Activated CD4-positive, CD25-positive, alpha-beta regulatory T cell treated with anti-CD3 and anti-CD28 coated beads, Interleukin-2, amount 50 U/mL, for 72 hours (primary cell): ENCODE measurements at places on chromosomes 7 and 10.

GRCh38 chr10:129386415-129387257 is 80.4 kb upstream of the MGMT start:
- DNase-seq: no peak

DNA sequence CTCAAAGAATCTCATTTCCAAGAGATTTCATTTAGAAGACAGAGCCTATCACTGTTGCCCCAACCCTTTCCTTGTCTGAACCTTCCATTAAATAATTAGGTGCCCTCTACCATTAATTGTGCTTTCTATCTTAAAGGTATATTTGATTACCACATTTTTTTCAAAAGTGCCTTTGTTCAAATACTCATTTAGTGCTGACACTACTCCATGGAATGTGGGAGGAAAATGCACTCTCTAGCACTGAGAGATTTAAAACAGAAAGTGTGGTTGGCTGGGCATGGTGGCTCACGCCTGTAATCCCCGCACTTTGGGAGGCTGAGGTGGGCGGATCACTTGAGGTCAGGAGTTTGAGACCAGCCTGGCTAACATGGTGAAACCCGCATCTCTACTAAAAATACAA is 119.8 kb downstream of the CACNA2D1 start:
- DNase-seq: no peak

DNA sequence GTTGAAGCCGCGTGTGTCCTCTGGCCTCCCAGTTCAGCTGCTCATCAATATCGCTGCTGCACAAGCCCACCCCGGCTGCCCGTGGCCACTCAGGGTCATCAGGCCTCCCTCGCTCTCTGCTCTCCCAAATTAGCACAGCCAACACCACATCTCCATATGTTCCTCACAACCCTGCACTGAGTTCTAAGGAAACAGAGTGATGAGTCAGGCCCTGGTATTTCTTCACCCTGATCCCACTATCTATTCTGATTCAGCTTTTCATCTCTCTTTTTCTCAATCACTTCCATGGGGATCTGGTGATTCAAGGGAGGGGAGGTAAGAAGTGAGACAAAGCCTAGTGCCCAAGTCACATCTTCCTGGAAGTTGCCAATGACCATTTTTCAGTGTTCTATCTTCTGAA is 23.8 kb downstream of the CYTH3 start:
- DNase-seq: no peak

GRCh38 chr7:80127412-80128160 is 7.0 kb upstream of the GNAI1 start:
- DNase-seq: no peak

DNA sequence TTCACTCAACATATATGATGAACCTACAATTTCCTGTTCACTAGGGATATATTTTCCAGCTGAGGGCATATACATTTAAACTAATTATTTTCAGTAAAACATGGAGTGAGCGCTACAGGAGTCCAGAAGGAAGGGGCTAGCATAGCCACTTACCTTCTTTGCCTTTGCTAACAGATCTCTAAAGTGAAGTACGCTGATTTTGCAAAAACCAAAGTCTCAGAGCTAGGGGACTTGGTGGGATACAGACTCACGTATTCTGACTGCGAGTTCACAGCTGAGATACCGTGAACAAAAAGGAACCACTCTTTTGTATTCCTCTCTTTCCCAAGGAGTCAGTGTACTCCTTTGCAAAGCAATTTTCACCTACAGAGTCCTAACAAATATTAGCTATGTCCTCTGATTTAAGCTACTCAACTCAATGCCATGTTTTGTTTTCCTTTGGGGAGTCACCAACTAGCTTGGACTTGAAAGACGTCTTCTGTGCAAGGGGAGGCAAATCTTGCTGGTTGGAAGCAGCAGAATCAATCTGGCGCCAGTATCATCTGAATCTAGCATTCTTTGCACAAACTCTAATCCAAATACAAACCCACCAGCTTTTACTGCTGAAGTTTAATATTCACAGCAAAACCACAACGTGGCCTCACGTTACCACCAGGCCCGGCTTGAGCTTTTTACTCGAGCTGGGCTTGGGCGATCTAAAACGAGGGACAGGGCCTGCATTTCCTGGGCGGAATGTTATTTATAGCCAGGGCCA is 657 bp downstream of the CDNF start:
- no peak for DNase-seq

GRCh38 chr7:117470777-117471176 is 9.0 kb upstream of the CFTR start:
- no peak for DNase-seq

- no peak for DNase-seq
Measured at GRCh38 chr7:42315631-42316030, 78.6 kb upstream of the GLI3 start.

DNA sequence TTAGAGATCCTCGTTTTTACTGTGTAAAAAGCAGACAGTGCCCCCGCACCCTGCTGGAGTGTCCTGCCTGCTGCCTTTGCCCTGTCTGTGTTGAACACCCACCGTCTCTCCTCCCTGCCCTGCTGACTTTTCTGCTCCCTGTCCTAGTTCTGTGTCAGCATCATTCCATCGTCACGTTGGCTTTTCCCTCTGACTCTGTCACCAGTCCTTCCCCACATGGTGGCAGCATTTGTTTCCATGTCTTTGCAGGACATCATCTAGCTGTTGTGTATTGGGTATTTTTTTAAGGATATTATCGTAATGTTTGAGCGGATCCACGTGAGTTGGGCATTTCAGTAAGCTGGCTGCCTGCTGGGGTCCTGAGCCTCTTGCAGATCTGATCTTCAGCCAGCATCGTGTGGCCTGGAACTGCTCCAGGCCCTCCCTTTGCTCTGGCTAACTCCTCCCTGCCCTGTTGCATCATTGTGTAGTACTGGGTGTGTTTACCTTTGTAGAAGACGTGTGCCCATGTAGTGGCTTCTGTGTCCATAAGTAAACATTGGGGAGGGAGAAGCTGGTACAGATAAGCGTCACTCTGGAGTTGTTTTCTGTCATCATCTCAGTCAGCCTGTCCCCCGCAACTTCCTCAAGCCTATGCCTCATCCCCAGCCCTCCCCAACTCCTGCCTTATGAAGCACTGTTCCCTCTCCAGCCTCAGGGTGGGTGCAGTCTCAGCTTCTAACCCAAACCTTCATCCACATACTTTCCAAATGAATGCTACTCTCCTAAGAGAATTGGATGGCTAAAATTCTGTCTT is 44.3 kb downstream of the TRRAP start:
- DNase-seq: no peak

DNA sequence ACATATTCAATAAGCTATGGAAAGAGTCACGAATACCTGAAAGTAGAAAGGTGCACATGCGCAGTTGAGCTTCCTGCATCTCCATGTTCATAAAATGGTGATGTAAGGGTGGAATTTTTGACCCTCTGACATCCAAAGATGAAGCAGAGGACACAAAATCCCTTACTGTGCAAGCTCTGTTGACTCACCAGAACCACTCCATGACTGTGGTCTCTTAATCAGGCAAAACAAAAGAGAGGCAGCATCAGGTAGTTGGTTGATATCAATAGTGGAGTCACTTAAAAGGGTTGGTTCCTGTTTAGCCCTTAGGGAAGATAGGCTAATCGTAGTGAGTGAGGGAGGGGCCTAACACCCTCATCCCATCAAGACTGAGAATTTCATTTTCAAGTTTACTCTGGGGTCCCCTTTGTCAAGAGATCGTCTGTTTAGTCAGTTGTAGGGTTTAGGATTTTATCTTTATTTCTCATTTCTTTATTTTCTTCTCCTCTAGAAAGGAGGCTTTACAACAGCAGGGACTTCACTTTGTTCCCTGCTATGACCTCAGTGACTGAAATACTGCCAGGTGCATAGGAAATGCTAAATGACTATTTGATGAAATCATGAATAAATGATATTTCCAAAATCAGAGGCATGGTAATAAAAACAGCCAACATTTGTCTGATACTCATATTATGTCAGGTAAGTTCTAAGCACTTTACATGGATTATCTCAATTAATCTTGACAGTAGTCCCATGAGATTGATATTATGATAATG is 98.1 kb downstream of the CD36 start:
- DNase-seq: no peak

DNA sequence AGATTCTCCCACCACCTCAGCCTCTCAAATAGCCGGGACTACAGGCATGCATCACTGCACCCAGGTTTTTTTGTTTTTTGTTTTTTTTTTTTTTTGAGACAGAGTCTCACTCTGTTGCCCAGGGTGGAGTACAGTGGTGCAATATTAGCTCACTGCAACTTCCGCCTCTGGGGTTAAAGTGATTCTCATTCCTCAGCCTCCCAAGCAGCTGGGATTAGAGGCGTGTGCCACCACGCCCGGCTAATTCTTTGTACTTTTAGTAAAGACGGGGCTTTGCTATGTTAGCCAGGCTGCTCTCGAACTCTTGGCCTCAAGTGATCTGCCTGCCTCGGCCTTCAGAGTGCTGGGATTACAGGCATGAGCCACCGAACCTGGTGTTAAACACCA is 107.5 kb upstream of the KIF5B start:
- no peak for DNase-seq

- no peak for DNase-seq
Measured at GRCh38 chr10:73017955-73018480, 63.4 kb upstream of the PLA2G12B start.

DNA sequence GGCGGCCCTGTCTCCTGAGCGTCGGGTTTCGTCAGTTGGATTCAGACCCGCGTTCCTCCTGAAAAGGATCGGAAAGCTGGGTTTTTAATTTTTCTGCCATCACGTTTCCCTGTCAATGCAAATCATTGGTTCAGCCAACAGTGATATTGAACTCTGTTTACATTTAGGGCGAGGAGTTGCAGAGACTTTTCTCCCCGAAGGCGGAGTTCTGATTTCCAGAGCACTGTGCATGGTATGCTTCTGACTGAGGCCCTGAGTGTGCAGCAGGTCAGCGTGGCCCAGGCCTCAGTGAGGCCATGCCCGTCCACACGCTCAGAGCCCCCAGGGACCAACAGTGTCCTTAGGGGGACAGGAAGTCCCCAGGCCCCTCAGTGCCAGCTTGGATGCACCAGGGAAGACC is 27.1 kb downstream of the NKX6-2 start:
- no peak for DNase-seq

- DNase-seq: no peak
Measured at GRCh38 chr7:24325708-24326107, 41.7 kb downstream of the NPY start.

- DNase-seq: no peak
Measured at GRCh38 chr10:69218831-69219230, 1.3 kb upstream of the HKDC1 start.

DNA sequence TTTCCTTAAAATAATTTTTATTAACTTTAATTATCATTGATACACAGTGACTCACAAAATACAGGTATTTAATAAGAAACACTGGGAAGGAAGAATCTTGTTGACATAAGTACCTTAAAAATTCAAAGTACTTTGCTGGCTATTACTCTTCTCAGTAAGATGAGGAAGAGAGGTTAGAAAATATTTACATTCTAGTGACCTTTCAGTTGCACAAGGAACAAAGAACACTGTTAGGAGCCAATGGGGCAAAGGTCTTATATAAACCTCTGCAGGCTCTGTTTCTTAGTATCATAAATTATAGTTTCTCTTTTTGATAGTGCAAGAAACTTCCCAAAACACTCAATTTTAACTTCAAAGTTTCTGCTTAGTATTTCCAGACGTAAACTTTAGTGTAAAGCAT is 4.8 kb upstream of the TAX1BP1 start:
- DNase-seq: no peak

- DNase-seq: no peak
Measured at GRCh38 chr10:71368643-71369042, 28.1 kb upstream of the CDH23 start.

DNA sequence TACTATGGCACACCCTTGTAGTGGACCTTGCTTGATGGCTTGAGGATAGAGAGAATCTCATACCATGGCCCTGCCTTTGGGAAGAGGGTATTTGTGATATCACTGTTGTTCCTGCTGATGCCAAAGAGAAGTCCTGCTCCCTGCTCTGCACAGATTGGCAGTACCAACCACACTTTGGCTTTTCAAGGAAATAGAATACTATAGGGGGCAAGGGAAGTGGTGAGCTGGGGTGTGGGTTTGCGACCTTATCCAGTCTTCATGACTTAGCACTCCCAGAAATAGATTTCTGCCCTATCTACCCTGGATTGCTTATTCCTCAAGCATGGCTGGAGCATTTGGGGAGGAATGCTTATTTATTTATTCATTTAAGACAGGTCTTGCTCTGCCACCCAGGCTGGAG is 6.8 kb upstream of the MAPK8 start:
- no peak for DNase-seq

- DNase-seq: no peak
Measured at GRCh38 chr10:70662362-70663220, 9.7 kb upstream of the ADAMTS14 start.

DNA sequence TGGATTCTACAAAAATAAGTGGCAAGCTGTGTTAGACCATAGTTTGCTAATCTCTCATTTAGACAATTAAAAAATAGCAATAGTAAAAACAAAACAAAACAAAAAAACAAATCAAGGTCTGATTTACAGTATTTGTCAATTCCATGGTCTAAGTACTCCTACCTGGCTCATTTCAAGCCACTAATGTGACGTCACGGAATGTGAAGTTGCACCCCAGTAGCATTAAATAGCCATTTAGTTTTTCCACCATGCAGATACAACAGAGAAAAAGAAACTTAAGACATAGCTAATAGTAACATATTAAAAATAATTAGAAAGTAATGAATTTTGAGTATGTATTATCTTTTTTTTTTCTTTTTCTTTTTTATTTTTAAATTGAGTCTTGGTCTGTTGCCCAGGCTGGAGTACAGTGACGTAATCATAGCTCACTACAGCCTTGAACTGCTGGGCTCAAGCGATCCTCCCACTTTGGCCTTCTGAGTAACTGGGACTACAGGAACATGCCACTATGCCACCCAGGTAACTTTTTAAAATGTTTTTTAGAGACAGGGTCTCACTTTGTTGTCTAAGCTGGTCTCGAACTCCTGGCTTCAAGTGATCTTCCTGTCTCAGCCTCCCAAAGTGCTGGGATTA is 101.2 kb downstream of the MKX start:
- no peak for DNase-seq

- DNase-seq: no peak
Measured at GRCh38 chr10:129966889-129967578, 3.0 kb upstream of the EBF3 start.

- DNase-seq: no peak
Measured at GRCh38 chr10:43824934-43825333, 176.3 kb upstream of the ZNF32 start.

DNA sequence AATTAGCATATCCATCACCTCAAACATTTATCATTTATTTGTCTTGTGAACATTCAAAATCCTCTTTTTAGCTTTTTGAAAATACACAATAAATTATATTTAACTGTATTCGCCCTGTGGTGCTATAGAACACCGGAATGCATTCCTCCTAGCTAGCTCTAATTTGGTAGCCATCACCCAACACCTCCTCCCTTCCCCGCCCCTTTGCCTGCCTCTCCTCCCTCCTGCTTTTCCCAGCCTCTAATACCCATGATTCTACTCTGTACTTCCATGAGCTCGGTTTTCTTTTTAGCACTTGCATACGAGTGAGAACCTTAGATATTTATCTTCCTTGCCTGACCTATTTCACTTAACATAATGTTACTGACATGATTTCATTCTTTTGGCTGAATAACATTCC is 80.1 kb downstream of the ANKRD26 start:
- no peak for DNase-seq

DNA sequence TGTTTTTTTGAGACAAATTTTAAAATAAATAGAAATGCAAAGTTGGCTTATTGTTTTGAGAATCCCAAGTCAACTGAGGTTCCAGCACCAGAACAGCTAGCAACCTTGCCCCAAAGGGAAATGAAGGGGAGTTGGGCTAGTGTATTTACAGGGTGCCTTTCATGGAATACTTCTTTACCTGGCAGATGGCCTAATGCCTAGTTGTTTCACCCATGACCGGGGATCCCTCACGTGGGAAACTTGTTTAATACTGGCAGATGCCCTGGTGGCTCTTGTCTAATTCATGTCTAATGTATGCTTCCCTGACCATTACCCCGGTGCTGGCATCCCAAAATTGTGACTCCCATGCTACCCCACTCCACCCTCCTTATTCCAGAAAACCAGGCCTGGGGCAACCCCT is 861.1 kb upstream of the ZWINT start:
- DNase-seq: no peak
